ENCODE measurements at places on chromosomes 16 and 17.
A peak's percentile ranks its signal among the peaks of the same experiment; 100 is the strongest.

DNA sequence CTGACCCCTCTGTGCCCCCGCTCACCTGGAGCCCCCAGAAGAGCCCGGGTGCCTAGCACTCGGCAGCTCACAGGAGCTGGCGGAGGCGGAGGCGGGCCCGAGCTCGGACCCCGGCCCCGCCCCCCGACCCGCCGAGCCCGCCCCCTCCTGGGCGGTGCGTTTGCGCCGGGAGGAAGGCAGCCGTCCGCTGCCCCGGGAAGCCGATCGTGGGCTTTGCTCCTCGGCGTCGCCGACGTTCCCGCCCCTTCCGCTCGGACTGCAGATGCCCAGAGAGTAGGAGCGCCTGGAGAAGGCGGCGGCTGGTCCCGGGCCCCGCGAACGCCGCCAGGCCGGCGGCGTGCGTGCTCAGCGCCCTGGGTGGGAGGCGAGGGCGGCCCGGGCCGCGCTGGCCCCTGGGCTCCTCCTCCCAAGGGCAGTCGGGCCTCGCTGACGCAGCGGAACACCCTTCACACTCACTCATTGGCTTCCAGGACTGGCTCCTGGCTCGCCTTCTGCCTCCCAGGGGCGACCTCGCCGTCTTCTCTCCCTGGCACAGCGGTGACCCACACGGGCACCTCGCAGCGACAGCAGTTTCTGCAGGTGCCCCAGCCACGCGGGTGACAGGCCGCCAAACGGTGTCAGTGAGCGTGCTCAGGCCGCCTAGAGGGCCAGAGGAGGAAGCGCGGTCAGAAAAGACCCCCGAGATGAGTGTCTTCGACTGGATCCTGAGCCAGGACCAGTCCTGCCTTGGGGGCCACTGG is at the start of gene PLSCR3:
Gene PLSCR3, minus strand, starts transcription at position 74 of the 740 bp plus-strand sequence. CDS start 415 bp downstream, outside the sequence.
- peak; percentile 80 for DNase-seq

DNA sequence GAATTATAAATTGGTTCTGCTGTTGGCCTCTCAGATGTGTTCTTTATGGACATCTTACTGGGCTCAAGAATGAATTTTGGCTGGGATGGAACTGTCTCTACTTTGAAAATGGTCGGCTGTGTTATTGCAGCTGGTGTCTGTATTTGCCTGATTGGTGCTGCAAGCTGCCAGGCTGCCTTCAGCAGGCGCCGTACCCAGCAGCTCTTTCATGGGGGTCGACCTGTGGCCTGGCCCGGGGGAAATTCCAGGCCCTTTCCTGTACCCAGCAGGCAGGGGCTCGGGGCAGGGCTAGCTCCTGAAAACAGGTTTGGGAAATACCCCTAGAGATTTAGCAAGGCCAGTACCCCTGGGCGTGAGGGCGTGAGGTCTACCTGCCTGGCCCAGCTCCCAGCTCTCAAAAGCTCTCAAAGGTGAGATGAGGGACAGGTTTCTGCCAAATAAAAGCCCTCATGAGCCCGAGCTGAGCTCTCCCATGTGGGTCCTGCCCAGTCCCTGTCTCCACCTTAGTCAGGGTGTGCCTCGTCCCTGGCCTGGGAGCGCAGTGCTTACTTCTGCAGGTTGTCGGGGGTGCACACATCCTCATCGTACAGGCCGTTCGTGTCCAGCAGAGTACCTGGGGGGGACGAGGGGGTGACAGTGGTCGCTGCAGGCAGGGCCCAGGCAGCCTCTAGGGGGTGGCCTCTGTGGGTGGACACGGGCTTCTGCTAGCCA is 52.3 kb downstream of the PRMT7 start:
- DNase-seq: no peak

- no peak for DNase-seq
Measured at GRCh38 chr17:43774304-43775250, 4.2 kb downstream of the DUSP3 start.

DNA sequence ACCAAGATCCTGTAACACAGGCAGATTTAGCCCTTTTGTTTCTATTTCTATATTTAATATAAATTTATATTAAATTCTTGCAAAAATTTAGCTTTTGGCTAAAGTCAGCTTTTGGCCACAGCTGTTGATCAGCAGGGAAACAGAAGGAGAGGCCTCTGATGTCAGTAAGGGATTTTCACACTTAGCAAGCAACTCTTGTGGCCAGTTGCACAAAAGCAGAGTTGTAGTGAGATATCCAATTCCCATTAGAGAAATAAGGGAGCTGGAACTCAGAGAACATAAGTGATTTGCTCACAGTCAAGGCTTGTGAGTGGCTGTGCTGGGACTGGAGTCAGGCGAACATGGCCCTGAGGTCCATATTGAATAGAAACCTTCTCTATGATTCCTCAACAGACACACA is 16.7 kb upstream of the HEATR6 start:
- no peak for DNase-seq

GRCh38 chr16:78780808-78781207 is 681.4 kb downstream of the WWOX start:
- no peak for DNase-seq

- no peak for DNase-seq
Measured at GRCh38 chr16:67216612-67217490, 10.1 kb upstream of the TMEM208 start.

- DNase-seq: no peak
Measured at GRCh38 chr16:13999895-14000425, 71.2 kb upstream of the MRTFB start.

DNA sequence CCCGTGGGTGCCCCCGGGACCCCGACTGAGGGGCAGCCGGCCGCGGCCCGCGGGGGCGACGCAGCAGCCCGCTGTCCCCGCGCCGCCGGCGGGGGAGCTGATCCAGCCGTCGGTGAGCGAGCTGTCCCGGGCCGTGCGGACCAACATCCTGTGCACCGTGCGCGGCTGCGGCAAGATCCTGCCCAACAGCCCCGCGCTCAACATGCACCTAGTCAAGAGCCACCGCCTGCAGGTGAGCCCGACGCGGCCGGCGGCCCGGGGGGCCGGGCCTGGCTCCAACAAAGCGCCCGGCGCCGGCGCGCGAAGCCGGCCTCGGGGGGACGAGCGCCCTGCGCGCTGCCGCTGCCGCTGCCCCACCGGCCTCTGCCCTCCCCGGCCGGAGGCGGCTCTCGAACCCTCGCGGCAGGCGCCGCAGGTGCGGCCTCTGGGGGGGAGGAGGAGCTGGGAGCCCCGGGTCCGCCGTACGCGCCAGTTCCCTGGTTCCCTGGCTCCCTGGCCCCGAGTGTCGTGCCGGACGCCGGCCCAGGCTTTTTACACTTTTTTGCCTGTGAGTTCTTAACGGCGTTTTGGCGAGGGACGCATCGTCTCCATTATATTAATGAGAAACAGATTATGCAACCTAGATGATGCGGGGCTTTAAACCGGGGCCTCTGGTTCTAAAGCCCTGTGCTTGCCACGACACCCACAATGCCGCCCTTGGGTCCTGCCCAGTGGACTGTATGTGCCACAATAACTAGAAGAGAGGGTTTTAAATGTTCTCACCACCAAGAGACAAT is 521 bp downstream of the ATMIN start:
- peak; percentile 36 for DNase-seq

- DNase-seq: peak; percentile 75
Measured at GRCh38 chr17:65560628-65561451, 608 bp downstream of the AXIN2 start.

DNA sequence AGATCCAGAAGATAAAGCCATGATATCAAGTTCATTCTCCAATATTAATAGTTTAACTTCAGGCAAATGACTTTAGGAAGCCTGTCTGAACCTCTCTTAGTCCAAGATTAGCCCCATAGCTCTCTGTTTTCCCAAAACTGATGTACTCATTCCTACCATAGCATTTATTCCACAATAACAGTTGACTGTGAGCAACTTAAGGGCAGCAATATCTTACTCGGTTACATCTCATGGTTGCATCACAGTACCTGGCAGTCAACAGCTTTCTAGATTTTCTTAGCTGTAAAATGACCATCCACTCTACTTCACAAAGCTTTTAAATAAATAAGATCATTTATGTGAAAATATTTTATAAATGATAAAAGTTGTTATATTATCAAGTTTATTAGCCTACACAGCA is 58.2 kb upstream of the STAC2 start:
- no peak for DNase-seq

DNA sequence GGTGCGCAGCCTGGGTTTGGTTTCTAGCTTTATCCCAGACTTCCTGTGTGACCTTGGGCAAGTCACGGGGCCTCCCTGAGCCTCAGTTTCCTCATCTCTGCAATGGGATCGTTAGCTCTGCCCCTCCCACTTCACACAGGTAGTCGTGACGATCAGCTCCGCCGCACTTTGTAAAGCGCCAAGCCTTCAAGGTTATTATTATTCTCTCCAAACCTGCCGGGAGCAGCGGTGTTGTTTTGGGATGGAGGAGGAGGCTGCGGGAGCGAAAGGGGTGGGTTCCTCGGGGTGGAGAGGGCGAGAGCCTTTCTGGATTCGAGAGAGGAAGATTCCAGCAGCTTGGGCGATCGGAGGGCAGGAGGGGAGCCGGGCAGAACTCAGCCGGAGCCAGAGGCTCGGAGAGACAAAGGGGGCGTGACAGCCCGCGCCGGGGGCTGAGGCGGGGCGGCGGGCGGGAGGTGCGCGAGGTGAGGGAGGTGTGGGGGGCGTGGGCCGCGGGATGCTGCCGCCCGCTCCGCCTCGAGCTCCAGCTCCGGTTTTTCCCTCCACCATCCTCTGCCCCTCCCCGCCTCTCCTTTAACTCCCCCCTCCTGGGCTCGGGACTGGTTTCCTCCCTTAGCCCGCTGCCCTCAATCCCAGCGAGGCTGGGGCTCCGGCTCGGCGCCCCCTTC is at the start of gene EFNB3:
Gene EFNB3, plus strand, starts transcription at position 602 of the 668 bp plus-strand sequence. CDS start 397 bp downstream, outside the sequence.
- DNase-seq: no peak

GRCh38 chr16:89145406-89146161 is 26.0 kb upstream of the CDH15 start:
- DNase-seq: no peak

- no peak for DNase-seq
Measured at GRCh38 chr16:73794994-73795393, 501.6 kb upstream of the PSMD7 start.

GRCh38 chr16:19363740-19364139 is 53.9 kb upstream of the TMC5 start:
- no peak for DNase-seq

DNA sequence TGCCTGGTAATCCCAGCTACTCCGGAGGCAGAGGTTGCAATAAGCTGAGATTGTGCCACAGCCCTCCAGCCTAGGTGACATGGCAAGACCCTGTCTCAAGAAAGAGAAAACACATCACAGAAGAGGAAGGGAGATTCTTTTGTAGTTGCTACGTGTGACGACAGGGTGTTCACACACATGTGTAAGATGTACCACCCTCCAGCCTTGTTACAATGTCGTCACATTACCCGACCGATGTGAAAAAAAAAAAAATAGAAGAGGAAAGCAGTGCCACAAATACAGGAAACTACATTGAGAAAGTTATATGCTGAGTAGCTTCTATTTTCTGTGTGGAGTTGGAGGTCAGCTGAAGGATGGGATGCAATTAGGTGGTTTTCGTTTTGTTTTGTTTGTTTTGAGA is 56.0 kb downstream of the CLUH start:
- DNase-seq: no peak

- no peak for DNase-seq
Measured at GRCh38 chr17:68424861-68425260, 32.4 kb downstream of the WIPI1 start.

DNA sequence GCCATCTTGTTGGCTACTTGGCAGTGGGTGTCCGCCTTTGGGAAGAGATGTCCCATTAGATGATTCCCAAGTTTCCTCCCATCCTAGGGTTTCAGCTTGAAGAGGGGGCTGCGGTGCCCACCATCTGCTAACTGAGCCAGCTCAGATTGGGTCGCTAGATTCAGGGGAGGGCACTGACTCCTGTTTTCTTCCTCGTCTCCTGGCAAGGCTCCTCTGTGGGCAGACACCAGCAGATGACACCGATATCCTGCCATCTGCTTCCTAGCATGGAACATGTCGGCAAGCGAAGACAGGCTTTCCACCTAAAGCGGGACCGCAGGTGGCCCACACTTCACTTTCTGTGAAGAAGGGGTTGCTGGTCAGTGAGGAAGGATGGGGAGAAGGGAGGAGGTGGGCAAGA is 27.3 kb downstream of the C17orf75 start:
- DNase-seq: no peak

- no peak for DNase-seq
Measured at GRCh38 chr17:82366749-82367148, 4.8 kb upstream of the UTS2R start.

GRCh38 chr17:61394630-61395408 is 4.8 kb upstream of the TBX2 start:
- no peak for DNase-seq

DNA sequence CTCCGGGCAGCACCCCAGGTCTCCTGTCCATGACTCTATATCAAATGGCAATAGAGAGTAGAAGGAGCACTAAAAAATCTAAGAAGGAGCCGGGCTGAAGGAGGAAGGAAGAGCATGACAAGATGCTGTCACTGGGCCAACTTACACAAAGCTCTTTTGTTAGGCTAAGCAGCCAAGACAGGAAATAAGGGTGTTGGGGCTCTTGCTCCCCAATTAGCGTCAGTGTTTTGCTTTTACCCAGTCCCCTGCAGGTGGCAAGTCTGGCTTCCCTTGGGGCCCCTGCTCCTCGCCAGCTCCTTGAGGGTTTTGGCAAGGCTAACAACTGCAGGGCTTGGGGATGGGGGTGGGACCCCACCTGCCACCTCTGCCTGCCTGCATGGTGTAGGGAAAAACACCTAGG is 120.5 kb downstream of the CCT6B start:
- no peak for DNase-seq

- DNase-seq: no peak
Measured at GRCh38 chr17:21289902-21290571, 5.5 kb downstream of the MAP2K3 start.

- no peak for DNase-seq
Measured at GRCh38 chr16:73317321-73317857, 269.5 kb upstream of the ZFHX3 start.

GRCh38 chr17:49260011-49260816 is 29.6 kb upstream of the PHOSPHO1 start:
- DNase-seq: peak; percentile 19

- peak; percentile 27 for DNase-seq
Measured at GRCh38 chr16:88455610-88456355, 2.7 kb downstream of the ZFPM1 start.

DNA sequence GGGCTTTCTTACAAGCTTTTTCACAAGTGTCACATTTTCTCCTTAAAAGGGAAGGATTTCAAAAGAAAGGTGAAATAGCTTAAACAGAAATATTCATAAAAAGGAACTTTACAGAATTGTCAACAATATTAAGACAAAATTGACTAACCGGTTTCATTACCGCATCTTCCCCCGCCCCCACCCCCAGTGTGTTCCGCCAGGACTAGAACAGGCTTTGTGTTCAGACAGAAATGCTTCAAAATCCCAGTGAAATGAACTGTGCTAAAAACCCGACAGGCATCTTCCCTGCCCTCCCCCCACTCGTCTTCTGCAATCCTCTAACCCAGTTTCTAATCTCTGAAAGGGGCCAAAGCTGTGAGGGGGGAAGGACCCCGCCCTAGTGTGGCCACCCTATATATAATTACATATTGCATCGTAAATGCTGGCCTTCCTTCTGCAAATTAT is 990 bp upstream of the ROGDI start:
- DNase-seq: no peak

GRCh38 chr17:14199601-14200000 is 37.1 kb downstream of the CDRT15 start:
- DNase-seq: no peak

DNA sequence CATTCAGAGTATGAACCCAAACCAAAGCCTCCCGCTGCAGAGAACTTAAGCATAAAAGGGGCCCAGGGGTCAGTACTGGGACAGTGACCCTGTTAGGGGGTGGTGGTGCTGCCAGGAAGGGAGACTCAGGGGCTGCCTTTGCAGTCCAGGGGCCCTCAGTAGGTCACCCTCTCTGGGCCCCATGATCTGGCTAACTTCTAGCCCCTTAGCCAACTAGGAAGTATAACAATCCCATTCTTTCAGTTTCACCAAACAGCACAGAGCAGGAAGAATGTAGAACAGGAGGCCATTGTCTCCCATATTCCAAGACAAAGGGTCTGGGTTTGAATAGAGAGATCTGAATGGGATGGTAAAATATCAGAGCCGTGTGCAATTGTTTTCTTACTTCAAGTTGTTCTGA is 378.6 kb upstream of the C16orf82 start:
- DNase-seq: no peak
